Endothelial cell (in vitro differentiated cells): ENCODE measurements at places on chromosomes 1 and 21.
A peak's percentile ranks its signal among the peaks of the same experiment; 100 is the strongest.

DNA sequence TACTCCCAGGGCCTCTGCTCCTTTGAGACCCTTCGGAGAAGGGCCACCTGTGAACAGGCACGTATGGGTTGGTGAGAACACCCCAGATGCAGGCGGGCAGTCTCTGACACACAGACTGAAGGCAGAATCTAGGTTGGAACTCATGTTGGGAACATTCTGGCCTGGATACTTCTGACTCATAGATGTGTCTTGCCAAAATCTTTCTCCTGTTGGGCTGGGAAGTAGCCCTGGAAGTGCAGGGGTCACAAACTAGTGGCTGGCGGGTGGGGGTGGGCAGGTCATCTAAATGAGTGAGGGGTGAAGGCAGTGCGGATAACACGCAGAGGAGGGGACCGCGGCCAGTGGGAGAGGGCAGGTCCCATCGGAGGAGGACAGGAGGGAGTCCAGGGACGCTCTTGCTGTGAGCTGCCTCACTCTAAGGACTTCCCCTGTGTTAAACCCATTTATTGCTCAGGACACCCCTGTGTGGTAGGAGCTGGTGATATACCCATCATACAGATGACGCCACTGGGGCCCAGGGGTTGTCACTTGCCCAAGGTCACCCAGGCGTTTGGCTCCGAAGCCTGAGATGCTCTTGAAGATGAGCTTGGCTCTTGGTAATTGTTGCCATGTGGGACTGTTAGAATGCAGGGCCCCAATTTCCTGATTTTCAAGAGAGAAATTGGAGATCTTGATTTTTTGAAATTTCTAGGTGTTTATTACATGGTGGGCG, 181.0 kb downstream of the PTPRU start:
- no peak for DNase-seq

DNA sequence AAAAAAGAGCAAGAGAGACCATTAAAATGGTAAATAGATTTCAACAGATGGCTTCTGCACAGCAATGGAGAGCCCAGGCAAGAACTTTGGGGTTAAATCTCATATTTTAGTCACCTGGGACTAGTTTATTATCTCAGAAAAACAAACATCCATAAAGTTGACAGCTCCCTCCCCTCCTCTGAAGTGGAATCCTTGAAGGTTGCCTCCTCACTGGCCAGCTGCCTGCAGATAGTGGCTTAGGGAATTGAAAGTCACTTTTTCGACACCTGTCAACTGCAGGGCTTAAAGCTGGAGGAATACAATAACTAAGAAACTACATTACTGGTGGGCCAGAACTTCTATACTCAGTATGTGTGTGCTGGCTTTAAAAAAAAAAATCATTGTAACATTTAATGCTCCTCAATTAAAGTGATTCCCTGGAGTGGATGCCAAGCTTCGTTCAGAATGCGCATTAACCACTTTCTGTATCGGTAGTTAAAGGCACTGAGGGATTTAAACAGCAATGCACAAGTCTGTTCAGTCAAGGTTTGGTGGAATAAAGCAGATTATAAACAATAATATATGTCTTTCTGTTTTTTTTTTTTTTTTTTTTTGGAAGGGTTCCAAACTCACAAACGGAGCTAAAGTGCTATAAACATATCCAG, 52.5 kb downstream of the LHX4 start:
- no peak for DNase-seq

DNA sequence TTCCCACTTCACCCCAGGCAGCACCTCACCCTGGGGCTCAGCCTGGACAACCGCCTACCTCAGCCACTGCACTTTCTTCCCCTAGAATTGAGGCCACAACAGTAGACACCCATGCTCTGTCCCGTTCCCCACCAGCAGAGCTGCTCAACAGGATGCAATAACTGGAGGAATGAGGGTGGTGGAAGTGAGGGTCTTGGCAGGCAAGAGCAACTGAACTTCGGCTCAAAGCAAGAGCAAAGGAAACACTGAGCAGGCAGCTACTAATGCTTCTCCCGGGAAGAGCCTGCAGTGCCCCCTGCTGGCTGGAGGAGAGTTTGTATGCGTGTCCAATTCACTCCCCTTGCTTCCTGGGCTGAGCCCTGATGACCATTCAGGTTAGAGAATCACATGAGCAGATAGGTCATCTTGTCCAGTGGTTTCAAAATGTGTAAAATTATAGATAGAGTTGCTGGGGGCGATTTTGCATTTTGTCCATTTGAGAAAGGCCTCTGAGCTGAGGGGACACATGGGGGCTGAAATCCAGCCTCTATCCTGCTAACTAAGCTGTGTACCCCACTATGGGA, 13.9 kb downstream of the NT5C1A start:
- peak; percentile 73 for DNase-seq

DNA sequence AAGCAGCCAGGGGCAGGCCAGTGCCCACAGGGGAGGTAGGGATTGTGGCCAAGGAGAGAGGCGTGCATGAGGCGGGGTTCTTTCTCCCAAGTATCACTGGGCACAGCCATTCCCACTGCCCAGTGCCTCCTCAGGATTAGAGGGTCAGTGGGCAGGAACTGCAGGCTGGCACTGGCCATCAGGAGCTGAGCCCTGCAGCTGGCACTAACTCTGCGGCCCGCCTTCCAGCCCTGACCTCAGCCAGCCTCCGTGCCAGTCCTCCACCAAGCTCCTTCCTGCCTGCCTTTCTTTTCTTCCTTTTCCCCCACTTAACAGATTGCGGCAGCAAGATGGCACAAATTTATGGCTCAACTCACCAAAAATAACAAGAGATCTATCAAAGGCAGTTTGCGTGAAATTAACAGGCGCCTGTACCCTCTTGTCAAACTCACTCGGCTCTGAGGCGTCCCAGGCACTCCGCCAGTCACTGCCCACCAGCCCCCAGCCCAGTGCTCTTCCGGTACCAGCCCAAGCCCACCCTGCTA, 11.1 kb downstream of the ADGRB2 start:
- no peak for DNase-seq

- DNase-seq, result peak; percentile 82
These were observed 7.6 kb downstream of the EFNA3 start for GRCh38 chr1:155086128-155086741.

DNA sequence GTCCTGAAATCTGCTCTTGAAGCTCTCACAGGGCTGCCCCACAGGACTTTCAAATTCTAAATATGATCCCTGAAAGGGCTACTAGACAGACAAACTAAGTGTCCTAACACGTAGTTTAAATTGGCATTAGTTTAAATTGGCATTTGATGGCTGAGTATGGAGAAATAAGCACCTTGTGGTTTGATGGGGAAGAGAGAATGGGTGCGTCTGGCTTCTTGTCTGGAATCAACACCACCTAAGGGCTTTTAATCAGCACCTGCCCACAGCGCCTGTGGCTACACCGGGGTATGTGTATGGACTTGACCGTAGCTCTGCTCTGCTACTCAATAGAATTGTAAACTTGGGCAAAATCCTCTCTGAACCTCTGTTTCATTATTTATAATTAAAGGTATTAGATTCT, 5.7 kb upstream of the LAMB3 start:
- no peak for DNase-seq

GRCh38 chr1:226491093-226491850, 57.3 kb upstream of the STUM start:
- DNase-seq, result no peak
